Hindlimb muscle (tissue), 1 donor: ENCODE measurements at places on chromosomes 3 and 15.
A peak's percentile ranks its signal among the peaks of the same experiment; 100 is the strongest.

DNA sequence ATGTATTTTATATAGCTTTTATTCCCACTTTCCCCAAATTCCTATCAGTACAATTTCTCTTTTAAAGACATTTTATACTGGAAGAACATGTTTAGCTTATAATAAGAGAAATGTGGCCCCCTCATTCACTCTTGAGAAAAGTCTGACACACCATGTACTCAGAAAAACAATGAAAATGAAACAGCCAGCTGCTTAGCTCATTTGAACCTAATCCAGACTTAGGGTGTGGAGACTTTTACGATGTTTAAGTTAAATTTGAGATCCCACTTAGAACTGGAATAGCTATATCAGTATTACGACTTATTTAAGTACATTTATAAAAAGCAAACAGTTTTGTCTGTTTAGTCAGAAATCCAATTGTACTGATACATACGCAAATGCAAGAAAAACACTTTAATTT is 252.3 kb upstream of the ARRDC4 start:
- DNase-seq, result peak; percentile 32

DNA sequence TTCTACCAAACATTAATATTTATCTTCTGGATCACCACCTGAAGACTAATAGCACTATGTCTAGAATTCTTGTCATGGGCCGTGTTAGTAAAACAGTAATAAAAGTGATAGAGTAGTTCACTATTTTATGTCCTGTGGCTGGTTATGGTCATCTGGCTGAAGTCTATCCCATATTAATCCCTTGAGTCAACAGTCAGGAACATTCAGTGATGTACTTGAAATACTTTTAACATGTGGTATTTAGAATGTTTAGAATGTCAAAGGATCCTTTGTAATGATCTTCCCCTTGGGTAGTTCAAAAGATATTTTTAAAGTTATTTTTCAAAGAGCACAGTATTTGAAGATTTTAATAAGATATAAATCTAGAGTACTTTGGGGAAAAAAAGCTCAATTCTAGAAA is 117.0 kb downstream of the MBNL1 start:
- DNase-seq, result no peak

- DNase-seq, result no peak
These were observed 30.2 kb upstream of the ATOSA start for GRCh38 chr15:52709187-52709981.

GRCh38 chr3:33940736-33941135 is 142.3 kb downstream of the PDCD6IP start:
- no peak for DNase-seq

DNA sequence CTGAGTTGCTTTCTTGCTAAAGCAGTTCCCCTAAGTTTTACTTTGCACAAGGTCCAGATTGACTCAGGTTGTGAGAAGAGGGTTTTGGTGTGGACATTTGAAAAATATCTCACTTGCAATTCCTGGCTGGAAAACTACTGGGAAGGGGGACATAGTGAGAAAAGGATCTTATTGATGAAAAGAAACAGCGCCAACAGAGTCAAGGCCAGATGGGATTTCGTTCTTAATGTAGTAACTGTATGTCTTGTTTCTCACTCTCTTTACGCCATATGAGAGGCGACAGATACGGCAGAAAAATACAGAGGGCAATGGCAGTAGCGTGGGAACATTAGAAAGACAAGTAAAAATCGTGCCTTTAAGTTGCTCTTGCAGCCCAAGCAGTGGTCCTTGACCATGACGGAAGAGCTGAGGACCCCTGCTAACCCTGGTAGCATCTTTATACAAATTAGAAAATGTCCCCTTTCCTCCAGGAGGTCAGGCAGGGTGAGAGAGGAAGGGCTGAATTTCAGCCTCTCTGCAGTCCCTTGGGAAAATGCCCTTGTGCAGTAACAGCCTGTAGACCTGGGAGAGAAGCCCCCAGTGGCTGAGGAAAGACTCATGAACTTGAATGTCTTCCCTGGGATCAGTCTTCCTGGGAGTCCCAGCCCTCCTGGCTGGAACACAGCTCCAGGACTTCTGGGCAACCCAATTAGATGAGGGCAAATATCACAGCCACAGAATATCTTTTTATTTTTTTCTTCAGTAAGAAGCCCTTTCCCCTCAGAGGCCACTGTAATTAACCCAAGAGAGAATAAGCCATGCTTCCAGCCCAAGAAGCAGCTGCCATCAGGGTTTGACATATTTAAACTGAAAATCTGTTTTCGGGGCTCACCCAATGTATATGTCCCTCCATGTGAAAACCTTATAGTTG is 113.4 kb downstream of the CD47 start:
- no peak for DNase-seq

GRCh38 chr3:71360180-71360579 is 223.3 kb downstream of the FOXP1 start:
- DNase-seq, result no peak

DNA sequence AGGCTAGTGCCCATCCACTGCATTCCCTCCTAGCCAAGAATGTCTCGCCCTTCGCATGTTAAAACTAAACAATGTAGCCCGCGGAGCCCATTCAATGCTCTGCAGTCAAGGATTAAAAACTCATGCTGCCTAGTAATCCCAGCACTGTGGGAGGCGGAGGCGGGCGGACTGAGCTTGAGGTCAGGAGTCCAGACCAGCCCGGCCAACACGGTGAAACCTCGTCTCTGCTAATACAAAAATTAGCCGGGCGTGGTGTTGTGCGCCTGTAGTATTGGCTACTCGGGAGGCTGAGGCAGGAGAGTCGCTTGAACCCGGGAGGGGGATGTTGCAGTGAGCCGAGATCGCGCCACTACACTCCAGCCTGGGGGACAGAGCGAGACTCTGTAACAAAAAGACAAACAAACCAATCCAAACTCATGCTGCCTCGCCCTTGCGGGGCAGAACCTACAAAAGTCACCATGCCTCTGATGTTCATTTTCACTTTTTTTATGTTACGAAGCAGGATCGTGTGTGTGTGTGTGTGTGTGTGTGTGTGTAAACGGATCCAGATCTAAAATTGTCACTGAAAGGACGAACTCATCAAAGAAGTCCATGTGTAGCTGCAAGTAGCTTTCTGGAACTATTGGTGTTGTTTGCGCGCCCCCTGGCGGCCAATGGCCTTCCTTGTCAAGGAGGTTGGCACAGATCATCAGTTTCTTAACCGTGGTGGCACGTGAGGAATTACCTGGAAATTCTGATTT is 54.8 kb upstream of the SPESP1 start:
- peak; percentile 93 for DNase-seq

GRCh38 chr3:65927576-65927975 is 111.1 kb downstream of the MAGI1 start:
- no peak for DNase-seq

DNA sequence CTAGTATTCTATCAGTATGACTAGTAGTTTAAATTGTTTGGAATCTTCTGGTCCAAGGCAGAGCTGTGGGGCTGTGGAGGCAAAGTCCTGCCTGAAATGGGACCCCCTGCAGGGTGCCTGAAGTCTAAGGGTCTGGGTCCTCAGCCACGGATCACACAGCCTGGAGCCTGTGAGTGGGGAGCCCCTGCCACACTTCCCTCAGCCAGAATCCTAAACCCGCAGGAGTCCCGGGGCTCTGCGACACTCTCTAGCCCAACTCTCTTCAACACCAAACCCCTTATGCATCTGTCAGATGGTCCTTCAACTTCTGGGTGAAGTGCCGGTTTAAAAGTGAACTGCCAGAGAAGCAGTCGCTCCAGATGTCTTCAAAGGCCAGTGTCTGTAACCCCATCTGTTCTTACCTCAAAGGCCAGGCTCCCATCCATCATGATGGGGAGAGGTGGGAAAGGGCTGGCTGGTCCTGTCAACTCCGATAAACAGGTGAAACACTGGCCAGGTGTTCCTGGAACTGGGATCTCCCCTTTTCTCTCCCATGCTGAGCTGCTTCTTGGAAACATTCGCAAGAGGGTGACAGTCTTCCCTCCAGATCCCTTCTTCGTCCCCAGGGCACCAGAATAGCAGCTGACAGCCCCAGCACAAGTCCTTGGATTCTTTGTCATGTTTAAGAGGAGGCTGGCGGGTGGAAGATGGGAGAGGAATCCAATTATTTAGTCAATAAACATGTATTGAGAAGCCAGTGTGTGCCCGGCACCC is 45.6 kb downstream of the CPN2 start:
- no peak for DNase-seq

DNA sequence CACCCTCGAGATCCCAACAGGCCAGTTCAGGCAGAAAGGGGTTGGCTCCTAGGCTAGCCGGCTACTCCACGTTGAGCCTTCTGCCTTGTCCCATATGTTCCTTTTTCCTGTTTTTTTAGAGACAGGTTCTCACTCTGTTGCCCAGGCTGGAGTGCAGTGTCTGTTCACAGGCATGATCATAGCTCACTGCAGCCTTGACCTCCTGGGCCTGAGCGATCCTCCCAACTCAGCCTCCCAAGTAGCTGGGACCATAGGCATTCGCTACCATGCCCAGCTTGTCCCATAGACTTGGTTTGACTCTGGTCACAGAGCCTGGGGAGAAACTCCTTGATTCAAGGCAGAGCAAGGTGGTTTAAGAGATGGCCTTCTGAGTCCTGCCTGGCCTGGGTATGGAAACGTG is 32.3 kb downstream of the ZNF710 start:
- DNase-seq, result no peak

DNA sequence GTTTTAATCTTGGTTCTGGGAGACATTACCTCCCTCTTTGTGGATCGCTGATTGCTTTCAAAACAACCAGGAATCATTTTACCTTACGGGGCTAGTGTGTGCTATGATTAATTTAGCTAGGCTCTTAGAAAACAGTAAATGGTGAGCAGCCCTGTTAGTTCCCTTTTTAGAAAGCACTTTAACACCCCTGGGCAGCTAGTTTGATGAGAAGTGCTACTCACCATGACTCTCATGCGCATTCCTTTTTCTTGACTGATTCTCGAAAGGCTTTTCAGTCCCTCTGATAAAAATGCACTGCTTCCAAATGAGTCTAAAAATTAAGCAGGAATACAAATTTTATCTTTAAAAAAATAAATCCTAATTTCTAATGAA is 75.3 kb upstream of the LEKR1 start:
- no peak for DNase-seq

DNA sequence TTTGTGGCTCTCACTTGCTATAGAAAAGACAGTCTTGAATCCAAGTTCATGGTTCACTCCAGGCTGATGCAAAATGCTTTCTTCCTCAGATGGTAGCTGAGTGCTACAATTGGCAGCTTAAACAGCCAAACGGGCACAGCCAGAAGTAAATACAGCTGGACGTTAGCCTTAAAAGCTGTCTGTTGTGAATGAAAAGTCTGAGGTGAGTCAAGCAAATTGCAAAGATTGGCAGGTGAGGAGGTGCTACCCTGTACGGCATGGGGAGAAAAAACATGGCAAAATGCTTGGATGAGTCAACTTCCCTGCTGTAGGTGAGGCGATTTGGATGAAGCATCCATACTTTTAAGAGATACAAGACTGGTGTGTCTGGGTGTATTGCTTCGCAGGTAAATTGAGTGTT is 40.5 kb downstream of the IL5RA start:
- no peak for DNase-seq

DNA sequence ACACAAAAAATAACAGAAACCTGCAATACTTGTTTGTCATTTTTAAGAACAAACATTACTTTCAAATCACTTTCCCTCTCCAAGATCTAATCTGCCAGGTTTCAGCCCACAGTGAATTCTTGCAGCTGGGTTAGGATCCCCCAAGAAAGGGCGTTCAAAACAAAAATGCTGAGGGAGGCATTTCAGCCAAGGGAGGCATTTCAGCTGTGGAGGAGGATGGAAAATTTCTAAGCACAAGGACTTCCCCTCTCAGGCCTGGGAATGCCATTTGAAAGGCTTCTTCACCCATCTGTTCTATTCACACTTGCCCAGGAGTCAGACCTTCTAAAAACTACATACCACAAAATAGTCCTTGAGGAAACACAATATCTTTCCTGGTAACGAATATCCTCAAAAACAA is 69.1 kb downstream of the P3H2 start:
- no peak for DNase-seq

DNA sequence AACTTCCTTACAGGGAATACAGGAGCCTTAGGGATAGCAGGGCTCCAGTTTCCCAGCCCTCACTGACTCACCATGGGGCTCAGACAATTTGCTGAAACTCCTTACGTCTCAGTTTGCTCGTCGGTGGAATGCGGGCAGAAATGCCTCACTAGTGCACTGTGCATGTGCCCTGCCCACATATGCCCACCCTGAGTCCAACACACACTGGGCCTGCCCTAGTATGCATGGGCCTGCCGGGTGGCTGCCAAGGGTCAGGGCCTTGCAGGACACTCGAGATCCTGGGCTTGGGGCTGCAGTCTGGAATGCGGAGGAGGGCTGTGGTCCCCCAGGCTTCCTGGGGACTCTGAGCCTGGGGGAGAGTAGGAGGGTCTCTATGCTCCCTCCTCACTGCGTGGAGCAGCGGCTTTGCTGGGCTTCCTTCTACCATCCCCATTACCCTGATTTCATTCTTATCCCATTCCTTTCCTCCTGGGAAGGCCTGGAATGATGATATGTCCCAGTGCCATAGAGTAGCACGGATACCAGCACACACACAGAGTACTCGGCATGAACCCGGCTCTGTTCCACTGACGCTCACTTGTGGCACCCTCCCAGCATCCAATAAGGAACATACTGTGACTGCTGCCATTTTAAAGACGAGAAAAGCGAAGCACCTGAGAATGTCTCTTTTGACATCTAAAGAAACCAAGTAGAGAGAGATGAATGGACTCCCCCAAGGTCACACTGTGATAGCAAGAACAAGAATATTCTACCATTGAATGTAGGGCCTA is 124.2 kb downstream of the ASB7 start:
- DNase-seq, result no peak

DNA sequence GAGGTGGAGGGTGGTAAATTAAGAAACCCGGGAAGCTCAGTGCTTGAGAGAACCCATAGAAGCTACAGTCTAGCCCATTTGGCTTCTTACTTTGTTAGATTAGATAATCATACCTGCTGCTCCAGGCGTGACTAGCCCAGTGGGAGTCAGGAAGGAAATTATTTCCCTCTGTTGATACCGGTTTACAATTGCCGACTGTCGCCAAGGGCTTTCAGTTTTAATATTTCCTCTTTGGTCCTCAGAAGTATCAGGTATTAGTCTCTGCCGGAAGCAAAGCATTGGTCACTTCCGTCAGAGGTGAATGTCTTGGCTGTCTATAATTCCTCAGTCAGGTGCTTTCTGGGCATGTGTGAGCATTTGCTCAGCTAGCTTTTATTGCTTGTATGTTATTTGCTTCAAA is 75.2 kb downstream of the LPP start:
- no peak for DNase-seq

- no peak for DNase-seq
These were observed 4.5 kb upstream of the XCR1 start for GRCh38 chr3:46031747-46032146.

- DNase-seq, result no peak
These were observed 73.3 kb upstream of the PYGO1 start for GRCh38 chr15:55661428-55661827.
